ENCODE measurements at places on chromosomes 7 and 10.

DNA sequence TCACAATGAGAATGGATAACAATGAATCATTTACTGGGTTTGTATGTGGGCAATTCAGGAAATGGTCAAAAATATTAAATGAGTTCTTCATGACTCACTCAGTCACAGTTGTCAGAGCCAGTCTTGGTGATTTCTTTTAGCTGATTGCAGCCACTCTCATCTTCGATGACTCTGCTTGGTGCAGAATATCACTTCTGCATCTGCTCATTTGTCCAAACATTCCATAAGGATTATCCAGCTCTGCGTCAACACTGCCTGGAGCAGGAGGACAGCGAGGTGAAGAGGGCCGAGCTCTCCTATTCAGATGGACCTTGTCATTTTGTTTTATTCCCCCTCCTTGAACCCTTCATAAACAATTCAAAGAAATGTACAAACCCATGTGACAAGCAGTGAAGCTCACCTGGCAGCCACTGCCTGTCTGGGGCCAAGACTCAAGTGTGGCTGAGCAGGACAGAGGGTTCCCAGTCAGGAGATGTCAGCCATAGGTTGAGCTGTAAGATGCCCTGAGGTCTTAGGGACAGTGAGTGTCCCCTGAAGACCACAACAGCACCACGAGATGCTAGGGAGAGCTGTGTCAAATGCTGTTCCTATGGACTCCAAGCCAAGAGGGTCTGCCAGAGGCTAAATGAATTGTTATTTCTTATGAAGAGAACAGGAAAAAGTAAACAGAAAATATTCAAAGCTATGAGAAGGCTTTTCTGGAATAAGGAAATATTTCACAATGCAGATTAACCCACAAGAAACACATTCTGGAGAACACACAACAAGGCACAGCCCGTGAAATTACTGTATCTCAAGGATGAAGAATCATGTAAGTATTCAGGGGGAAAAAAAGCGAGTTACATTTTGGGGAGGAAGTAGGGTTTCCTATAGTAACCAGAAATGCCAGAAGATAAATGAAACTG is 33.1 kb upstream of the EGFR start:
- DNase-seq, result no peak

DNA sequence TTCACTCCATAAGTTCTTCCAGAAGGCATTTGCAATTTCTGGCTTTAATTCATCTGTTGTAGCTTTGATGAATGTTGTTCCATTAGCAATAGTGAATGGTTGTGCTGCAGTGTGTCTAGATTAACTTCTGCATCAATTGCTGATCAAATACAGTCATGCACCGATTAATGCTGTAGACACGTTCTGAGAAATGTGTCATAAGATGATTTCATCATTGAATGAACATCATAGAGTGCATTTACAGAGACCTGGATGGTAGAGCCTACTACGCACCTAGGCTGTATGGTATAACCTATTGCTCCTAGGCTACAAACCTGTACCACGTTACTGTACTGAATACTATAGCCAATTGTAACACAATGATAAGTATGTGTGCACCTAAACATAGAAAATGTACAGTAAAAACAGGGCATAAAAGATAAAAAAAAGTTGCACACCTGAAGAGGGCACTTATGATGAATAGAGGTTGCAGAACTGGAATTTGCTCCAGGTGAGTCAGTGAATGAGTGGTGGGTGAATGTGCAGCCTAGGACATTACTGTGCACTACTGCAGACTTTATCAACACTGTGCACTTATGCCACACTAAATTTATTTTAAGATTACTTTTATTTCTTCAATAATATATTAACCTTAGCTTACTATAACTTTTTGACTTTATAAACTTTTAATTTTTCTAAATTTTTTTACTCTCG is 170.7 kb downstream of the HERPUD2 start:
- no peak for DNase-seq

GRCh38 chr7:109094-109493 is 83.3 kb upstream of the FAM20C start:
- DNase-seq, result no peak

GRCh38 chr10:126729314-126729870 is 58.9 kb upstream of the C10orf90 start:
- DNase-seq, result no peak

- DNase-seq, result no peak
These were observed 300.9 kb upstream of the C7orf33 start for GRCh38 chr7:148289630-148290029.

- no peak for DNase-seq
These were observed 285.2 kb upstream of the MKLN1 start for GRCh38 chr7:131042269-131043160.

DNA sequence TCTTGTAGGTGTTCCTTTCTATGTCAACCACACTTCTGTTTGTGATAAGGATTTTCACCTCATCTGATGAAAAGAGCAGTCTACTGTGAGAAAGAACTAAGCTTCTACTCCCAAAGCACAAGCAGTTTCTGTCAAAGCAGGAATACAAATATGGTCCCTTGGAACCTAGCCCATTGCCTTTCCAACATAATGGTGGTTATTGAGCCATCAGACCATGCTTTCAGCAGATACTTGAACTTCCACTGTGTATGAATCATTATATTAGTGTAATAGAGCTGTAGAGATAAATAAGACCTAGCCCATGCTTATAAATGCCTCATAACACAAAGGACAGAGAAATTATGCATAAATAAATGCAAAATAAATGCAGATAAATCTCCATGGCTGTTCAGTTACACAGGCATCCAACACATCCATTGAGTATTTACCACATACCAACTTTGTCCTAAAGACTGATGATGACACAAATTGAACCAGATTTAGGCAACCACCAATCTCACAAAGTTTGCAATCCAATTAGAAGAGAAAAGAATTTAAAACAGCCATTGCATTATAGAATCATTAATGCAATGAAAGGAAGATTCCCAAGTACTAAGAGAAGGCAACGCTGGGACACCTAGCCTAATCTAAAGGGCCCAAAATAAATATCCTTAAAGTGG is 729.4 kb upstream of the C7orf33 start:
- no peak for DNase-seq

DNA sequence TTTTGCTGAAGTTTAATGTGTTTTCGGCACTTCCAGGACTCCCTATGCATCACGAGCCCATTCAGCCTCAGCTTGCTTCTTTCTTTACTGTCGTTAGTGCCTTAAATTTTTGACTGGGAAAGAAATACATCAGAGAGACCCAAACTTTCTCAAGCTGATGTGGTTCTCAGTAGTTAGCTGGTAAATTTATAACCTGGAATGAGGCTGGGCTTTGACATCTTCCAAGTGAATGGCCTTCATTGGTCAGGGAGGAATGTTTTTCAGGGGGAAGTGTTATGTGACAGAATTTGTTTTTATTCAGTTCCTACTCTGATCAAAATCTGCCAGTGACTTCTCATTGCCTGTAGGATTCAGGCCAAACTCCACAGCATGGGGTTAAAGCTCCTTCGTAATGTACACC is 296.9 kb downstream of the SORCS3 start:
- DNase-seq, result no peak

GRCh38 chr10:92505044-92505443 is 68.8 kb downstream of the IDE start:
- no peak for DNase-seq

DNA sequence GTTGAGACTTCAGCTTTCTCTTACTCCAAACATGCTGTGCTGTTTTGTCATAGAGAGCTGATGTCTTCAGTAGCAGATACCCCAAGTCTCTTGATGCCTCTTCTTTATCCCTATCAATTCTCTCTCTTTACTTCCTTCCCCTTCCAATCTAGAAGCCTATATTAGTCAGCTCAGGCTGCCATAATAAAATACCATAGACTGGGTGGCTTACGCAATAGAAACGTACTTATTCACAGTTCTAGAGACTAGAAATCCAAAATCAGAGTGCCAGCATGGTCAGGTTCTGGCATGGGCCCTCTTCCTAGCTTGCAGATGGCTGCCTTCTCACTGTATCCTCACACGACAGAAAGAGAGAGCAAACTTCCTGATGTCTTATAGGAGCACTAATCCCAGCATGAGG is 9.0 kb upstream of the GARS1 start:
- DNase-seq, result no peak

DNA sequence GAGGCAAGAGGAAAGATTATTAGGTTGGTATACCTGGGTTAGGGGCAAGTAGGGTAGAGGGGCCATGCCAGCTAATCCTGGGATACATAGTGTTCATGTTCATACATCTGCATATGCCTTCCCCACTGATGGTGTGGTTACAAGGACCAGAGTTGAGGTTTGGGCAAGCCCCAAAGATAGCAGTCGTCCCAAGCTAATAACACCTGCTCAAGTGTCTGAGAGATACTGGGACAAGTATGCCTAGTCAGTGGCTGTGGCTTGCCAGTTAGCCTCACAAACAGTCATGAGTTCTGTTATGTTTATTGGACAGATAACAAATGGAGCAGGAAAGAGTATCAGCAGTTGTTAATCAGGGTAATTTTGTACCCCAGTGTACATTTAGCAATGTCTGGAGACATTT is 139.6 kb downstream of the ADAM22 start:
- DNase-seq, result no peak

DNA sequence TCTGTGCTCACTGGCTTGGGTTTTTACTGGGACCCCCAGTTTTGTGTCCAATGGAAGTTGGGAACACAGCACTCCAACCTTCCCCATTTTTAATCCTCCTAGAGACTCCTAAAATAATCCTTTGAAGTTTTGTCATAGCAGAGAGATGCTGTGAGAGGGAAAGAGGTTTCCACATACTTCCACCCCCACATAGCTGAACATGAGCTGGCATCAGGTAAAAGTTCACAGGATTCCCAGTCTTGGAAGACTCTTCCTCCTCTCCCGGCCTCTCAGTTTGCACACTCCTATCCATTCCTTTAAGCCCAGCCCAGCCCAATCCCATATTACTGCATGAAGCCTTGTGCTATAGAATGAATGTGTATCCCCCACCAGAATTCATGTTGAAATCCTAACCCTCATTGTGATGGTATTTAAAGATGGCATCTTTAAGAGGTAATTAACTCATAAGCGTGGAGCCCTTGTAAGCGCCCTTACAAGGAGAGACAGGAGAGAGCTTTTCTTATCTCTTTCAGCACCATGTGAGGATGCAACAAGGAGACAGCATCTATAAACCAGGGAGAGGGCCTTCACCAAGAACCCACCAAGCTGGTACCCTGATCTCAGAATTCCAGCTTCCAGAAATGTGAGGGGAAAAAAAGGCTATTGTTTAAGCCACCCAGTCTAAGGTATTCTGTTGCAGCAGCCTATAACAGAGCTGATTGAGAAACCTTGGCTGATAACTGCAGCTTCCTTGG is 22.4 kb downstream of the GRM8 start:
- DNase-seq, result no peak

GRCh38 chr7:96045181-96045580 is 272.8 kb downstream of the DYNC1I1 start:
- DNase-seq, result no peak

GRCh38 chr7:156474241-156474743 is 166.3 kb upstream of the RNF32 start:
- no peak for DNase-seq

DNA sequence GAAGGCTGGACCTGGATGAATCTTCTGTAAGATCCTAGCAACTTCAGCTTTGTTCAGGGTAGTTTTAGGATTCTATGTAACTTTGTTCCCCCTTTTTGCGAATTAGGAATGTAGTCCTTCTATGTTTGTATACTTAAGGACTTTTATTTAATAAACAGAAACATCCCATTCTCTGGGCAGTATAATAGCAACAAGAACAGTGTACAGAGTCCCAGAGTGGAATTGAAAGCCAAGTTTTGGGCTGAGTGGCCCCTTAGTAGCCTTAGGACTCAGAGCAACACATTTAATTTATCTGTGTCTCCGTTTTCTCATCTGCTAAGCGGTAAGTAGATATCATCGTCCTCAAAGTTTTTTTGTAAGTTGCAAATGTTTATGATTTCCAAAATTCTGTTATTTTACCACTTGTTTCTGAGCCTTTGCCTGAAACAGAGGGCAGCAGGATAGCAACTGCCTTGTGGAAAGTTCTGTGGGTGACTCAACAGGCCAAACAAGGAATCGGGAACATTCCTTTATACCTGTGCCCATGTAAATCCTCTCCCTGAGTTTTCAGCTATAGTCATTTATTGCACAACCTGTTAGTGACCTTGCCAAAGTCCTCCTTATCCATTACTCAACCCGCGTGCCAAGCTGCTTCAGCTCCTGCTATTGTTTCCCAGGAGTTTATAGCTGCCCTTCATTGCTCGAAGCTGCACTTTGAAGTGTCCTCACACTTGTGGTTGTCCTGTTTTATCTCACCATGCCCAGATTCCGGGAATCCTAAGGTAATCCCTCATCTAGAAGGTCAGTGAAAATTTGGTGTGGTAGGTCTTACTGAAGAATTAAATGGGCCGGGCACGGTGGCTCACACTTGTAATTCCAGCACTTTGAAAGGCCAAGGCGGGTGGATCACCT is 199.1 kb upstream of the AHR start:
- DNase-seq, result no peak

DNA sequence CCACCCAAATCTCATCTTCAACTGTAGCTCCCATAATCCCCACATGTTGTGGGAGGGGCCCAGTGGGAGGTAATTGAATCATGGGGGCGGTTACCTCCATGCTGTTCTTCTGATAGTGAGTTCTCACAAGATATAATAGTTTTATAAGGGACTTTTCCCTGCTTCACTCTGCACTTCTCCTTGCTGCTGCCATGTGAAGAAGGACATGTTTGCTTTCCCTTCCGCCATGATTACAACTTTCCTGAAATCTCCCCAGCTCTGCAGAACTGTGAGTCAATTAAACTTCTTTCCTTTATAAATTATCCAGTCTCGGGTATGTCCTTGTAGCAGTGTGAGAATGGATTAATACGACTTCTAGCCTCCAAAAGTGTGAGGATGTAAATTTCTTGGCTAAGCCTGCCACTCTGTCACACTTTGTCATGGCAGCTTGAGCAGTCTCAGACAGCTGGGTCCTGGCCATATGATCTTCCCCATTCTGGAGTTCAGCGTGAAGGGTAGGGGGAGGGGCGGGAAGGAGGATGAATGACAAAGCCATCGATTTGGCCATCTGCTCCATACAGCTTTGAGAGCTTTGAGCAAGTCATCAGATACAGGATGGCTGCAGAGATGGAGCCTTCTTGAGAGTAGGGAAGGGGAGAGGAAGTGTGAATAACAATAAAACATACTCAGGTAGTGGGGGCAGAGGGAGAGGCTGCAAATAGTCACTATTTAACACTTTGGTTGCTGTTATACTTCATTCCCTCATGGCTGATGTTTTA is 19.1 kb upstream of the INPP5F start:
- DNase-seq, result no peak

DNA sequence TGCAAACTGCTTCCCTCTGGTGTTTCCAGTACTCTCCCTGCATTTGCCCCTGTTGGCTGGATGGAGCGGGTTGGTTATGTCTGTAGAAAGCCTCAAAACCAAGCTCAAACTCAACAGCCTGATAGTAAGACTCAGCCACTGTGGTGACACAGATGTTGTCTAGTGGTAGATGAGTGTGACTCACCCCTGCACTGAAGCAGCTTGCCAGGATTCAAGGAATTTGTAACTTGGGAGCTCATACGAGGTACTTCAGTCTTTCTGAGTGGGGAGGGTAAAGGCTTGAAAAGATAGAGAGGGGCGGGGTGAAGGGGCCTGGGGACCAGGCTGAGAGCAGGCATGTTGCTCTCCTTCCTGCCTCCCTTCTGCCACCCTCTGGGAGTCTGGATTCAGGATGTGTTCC is 22.9 kb upstream of the AQP1 start:
- no peak for DNase-seq

- DNase-seq, result no peak
These were observed 86.7 kb upstream of the ADRB1 start for GRCh38 chr10:113957013-113957412.

- no peak for DNase-seq
These were observed 90.9 kb upstream of the ZNF804B start for GRCh38 chr7:88668591-88668990.
